ENCODE measurements at places on chromosomes 7 and 10. TPM values are rescaled to one million over a fixed set of nuclear protein-coding genes. Genes with fewer than 3 reads are reported as not detected.
A peak's percentile ranks its signal among the peaks of the same experiment; 100 is the strongest.

The SORCS1 gene
- 4.9 TPM for total RNA-seq

GRCh38 chr7:71238581-71239295 is 106.8 kb downstream of the GALNT17 start:
- peaks cover 10% of the 10 kb centered on the region for H3K4me1 ChIP-seq
- H3K36me3 ChIP-seq = no peaks in the 10 kb centered on the region
- no peak overlapping the region for H3K4me3 ChIP-seq
- no peak overlapping the region for H3K27ac ChIP-seq
- DNase-seq = no peak
- H3K27me3 ChIP-seq = no peaks in the 10 kb centered on the region

The NRCAM gene
- total RNA-seq = 4.3 TPM

DNA sequence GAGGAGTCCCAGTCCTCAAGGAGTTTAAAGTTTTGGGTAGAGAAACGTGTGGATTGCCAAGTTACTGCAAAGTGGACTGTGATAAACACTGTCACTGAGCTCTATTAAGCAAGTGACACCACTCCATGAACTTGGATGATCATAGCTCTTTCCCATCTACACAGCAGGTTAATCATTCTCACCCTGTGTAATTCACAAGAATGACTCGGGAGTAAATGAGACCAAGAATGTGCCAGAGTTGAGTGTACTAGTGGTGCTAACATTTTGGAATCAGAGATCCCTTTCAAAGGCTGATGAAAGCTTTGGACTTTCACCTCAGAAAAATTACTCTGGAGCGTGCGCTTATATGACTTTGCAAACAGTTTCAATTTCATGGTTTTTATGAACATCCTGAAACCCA is 80.8 kb downstream of the RBM20 start:
- no peaks in the 10 kb centered on the region for H3K36me3 ChIP-seq
- H3K27ac ChIP-seq = no peak overlapping the region
- no peak overlapping the region for H3K4me3 ChIP-seq
- DNase-seq = no peak
- H3K27me3 ChIP-seq = no peaks in the 10 kb centered on the region
- H3K4me1 ChIP-seq = no peaks in the 10 kb centered on the region

GRCh38 chr10:90087197-90088023 is 386.0 kb downstream of the KIF20B start:
- DNase-seq = no peak
- no peak overlapping the region for H3K4me3 ChIP-seq
- H3K27ac ChIP-seq = no peak overlapping the region
- no peaks in the 10 kb centered on the region for H3K27me3 ChIP-seq
- H3K4me1 ChIP-seq = peaks cover 2% of the 10 kb centered on the region
- peaks cover 4% of the 10 kb centered on the region for H3K36me3 ChIP-seq

DNA sequence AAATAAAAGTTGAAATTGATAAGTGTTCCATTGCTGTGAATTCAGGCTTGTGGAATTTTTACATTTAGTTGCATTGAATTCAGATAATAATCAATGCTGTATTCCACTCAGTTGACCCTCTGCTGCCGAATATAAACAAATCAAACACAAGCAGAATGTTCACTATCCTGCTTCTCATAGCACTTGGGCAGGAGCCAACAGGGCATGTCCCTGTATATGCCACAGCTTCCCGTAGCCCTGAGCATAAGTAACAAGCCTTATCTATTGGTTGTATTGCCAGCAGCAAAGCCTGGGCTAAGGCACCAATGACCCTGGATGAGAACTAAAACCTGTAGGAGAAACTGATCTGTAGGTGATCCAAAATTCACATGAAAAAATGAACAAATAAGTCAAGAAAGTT is 145.9 kb downstream of the ARHGAP12 start:
- H3K4me3 ChIP-seq = no peak overlapping the region
- H3K4me1 ChIP-seq = no peaks in the 10 kb centered on the region
- no peak overlapping the region for H3K27ac ChIP-seq
- DNase-seq = no peak
- no peaks in the 10 kb centered on the region for H3K36me3 ChIP-seq

GRCh38 chr7:28658381-28658780 is 246.1 kb downstream of the CREB5 start:
- no peaks in the 10 kb centered on the region for H3K27me3 ChIP-seq
- H3K4me1 ChIP-seq = no peaks in the 10 kb centered on the region
- no peak overlapping the region for H3K4me3 ChIP-seq
- H3K27ac ChIP-seq = no peak overlapping the region
- H3K36me3 ChIP-seq = no peaks in the 10 kb centered on the region

DNA sequence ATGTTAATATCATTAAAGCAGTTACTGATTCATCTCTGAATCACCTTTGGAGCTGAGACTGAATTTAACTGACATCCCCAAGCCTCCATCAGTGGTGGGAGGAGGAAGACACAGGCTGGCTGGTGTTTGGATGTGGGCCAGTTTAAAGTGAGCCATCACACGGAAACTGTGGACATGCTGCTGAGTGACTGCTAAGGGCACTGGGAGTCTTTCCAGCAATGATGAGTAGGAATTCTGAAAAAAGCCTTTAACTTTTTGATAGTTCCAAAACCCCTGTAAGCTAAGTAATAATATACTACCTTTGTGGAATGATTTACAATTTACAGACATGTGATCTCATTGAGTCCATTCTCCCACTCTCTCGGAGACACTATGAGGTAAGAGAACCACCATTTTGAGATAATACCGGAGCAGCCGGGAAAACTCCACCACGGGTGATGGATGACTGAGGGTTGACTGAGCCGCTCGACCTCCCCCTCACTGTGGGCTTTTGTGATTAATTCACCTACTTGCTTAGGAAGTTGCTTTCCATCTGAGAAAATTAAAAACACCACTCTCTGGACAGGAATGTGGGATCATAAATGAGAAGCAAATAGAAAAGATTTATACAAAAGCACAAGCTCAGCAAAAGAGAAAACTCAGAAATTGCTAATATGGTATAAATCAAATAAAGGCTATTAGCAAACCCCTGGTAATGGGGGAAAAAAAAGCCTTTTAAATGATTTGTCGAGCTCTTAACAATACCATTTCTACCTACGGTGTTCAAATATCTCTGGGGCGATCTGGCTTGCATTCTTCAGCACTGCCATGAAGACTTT is 194.8 kb downstream of the FANK1 start:
- no peaks in the 10 kb centered on the region for H3K36me3 ChIP-seq
- H3K27me3 ChIP-seq = no peaks in the 10 kb centered on the region
- H3K4me1 ChIP-seq = no peaks in the 10 kb centered on the region
- no peak overlapping the region for H3K4me3 ChIP-seq
- DNase-seq = no peak
- H3K27ac ChIP-seq = no peak overlapping the region

DNA sequence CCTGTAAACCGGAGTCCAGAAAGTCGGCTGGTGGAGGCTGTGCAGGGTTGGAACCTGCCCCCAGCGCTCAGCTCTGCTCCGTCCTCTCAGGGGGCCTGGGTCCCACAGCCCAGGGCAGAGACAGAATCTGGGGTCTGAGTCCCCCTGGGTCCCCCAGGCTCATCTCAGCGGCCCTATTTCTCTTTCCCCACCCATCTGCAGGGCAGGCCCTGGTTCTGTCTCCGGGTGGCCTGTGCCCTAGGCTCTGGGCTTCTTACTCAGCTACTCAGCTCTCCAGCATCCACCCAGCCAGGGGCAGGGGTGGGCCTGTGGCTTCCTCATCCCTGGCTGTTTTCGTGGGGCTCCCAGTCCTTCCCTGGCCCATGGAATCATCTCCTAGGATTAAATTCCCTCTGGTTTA is 183.4 kb downstream of the ADARB2 start:
- H3K4me1 ChIP-seq = no peaks in the 10 kb centered on the region
- no peak overlapping the region for H3K4me3 ChIP-seq
- DNase-seq = no peak
- H3K27ac ChIP-seq = no peak overlapping the region
- H3K36me3 ChIP-seq = no peaks in the 10 kb centered on the region
- H3K27me3 ChIP-seq = no peaks in the 10 kb centered on the region

- H3K27ac ChIP-seq = no peak overlapping the region
- no peak for DNase-seq
- no peak overlapping the region for H3K4me3 ChIP-seq
- H3K36me3 ChIP-seq = no peaks in the 10 kb centered on the region
- no peaks in the 10 kb centered on the region for H3K27me3 ChIP-seq
- H3K4me1 ChIP-seq = no peaks in the 10 kb centered on the region
Measured at GRCh38 chr10:3350617-3351258, 178.2 kb upstream of the PITRM1 start.

DNA sequence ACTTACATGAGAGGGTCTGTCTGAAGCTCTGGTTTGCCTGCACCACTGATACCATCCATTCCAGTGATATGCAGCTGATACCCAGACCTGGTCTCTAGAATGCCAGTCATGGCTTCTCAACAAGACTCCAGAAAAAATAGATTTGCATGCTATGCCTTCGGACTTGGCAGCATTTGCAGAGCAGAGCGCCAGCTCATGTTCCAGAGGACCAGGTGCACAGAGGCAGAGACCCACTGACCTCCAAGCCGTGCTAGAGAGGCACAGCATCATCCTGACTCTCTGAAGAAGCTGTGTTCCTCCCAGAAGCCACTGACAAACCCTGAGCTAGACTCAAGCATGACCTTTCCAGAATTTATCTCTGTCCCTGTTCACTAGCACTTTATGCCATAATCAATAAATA is 6.9 kb upstream of the PRKAG2 start:
- H3K36me3 ChIP-seq = no peaks in the 10 kb centered on the region
- no peak for DNase-seq
- no peak overlapping the region for H3K27ac ChIP-seq
- H3K27me3 ChIP-seq = peaks cover 1% of the 10 kb centered on the region

DNA sequence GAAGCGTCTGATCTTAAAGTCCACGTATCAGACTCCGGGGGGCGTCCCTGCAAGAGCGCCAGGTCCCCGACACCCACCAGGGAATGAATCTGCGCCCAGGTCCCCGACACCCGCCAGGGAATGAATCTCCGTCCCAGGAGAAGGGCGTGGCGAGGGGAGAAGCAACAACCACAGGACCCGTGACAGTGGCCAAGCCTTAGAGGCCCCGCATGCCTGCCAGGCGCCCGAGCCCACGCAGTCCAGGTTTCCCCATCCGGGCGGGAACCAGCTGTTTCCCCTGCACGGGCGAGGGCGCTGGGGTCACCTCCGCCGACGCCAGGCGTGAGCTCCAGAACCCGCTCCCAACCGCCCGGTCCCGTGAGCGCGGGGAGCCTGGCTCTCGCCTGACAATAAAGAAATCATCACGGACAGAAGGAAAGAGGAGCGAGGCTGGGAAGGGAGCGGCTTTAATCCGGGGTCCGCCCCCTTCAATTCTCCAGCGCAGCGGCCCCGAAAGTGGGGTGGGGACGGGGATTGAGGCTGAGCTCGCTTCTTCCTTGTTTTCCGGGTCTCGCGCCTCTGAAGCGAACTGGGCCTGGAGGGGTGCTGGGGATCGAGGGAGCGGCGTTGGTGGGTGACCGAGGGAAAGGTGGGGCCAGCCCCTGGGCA is 29.0 kb upstream of the BMS1 start:
- H3K4me1 ChIP-seq = no peaks in the 10 kb centered on the region
- no peak overlapping the region for H3K27ac ChIP-seq
- peak overlapping the region; percentile 61 for H3K4me3 ChIP-seq
- DNase-seq = no peak
- H3K27me3 ChIP-seq = peaks cover 54% of the 10 kb centered on the region

Data from H1 (cell line).